ENCODE measurements at places on chromosomes 5 and 9.

- DNase-seq: no peak
Measured at GRCh38 chr9:104911032-104911607, 16.8 kb downstream of the ABCA1 start.

DNA sequence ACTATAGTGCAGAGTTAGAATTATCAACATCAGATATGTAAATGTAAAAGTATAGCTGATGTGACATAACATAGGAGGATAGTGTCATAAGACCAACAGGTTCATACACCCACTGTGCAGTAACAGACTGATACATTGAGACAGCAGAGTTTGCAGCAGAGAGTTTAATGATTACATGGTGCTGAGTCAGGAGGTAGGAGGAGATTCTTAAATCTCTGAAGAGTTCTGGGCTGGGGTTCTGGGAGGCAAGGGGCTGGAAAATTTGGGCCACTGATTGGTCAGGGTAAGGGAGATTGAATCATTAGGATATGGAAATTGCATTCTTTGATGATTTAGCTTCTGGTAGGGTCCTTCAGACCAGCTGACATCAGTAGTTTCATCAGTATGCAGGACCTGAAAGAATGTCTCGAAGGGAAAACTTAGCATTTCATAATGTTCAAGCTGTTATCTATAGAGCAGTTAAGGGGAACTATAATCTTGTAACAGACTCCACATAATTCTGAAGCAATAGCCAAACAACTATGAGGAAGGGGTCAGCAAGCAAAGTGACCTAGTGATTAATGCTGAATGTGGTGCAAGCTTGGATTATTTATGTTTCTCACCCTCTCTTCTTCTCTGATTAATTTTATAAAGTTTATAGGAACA is 35.6 kb downstream of the CCL28 start:
- DNase-seq: no peak

DNA sequence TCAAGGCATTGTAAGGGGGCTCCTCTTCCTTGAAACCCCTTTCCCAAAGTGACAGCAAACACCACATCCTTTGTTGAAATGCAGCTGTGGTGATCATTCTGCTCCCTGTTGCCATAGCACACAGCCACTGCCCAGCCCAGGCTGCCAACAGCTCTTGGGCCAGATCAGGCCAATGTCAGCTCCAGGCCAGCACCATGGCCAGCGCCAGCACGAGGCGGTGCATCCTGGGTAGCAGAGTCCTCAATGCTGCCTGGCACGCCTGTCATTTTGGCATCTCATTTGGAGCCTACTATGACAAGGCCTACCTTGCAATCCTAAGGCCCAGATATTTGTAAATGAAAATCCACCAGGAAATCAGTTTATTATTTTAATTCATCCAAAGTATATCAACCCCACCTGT is 390.6 kb downstream of the DNAH5 start:
- DNase-seq: no peak

- DNase-seq: no peak
Measured at GRCh38 chr9:84932915-84933527, 263.5 kb downstream of the NTRK2 start.

DNA sequence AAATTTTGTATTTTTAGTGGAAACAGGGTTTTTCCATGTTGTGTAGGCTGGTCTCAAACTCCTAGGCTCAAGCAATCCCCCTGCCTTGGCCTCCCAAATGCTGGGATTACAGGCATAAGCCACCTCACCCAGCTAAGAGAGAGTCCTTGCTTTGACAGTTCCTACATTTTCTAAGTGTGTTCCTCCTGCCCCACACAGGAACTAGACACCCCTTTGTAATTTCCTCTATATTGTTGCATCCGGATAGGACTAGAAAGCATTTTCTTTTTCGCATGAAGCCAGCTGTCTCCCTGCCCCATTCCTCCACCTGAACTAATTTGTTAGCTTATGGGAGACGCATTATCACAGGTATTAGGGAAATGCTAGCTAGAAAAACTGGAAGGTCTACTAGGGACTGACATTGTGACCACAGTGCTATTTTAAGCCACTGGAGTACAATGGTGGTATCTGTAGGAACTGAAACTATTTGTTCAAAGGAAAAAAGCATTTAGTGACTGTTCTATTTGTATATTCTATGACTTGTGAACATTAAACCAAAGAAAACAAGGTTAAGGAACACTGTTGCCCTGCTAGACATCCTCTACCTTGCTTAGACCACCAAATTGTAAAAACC is 214.1 kb downstream of the SMARCA2 start:
- no peak for DNase-seq

DNA sequence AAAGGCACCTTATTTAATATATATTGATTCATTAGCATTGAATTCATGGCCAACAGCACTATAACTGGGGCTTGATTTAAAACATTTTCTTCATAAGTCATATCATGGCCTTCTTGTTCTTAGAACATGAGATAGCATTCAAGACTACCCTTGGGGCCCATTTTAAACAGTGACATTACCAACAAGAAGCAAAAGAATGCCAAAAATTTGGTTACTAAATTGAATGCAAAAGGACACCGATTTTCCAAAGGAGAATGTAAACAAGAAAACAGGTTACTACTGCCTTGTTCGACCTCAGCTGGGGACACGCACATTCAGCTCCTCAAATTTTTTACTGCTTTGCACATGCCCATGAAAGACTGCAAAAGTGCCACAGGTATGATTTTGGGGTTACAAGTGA is 219.4 kb upstream of the TLE4 start:
- no peak for DNase-seq

DNA sequence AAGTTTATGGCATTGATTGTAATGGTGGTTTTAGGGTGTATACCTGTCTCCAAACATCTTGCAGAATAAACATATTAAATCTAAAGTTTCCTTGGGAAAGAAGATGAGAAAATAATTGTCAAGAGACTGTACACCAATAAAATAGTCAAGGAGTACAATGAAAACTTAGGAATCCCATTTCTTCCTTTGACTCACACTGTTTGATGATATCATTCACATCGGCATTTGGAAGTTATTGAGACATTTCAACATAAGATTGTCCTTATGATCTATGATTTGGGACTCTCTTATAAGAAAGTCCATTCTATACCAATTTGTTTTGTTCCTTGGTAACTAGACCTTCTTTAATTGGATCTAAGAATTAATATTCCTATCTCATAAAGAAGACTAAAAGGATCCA is 482.7 kb downstream of the RAB3C start:
- DNase-seq: no peak

DNA sequence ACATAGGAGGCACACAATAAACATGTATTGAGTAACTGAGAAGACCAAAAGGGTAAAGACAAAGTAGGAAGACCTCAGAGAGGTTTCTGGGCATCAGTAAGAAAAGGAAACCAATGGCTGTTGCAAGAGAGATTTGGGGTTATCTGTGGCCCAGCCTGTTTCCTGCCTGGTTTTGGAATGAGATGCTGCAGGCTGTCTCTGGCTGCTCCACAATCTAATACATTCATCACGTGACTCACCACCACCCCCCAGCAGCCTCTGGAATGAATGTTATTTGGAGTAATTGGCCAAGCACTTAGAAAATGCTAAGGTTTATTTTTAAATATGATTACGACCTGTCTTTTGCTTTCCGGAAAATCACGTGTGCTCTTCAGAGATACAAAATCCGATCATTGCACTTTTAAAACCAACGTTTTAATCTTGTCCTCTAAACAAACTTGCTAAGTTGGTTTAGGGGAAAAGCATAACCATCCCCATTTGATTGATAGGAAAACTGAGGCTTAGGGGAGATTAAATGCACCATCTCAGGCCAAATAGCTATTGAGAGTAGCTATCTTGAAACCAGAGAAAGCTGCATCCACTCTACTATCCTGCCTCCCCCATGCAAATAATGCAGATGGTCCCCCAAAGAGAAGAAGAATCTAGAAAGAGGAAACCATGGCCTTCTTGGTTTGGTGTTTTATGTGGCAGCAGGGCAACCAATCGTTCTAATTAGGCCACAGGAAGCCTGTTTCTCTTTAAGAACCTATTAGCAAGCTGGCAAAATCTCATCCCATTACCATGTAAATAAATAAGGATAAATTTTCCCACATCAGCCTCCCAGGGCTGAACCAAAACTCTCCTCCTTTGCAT is 151.8 kb upstream of the ADRA1B start:
- DNase-seq: no peak

DNA sequence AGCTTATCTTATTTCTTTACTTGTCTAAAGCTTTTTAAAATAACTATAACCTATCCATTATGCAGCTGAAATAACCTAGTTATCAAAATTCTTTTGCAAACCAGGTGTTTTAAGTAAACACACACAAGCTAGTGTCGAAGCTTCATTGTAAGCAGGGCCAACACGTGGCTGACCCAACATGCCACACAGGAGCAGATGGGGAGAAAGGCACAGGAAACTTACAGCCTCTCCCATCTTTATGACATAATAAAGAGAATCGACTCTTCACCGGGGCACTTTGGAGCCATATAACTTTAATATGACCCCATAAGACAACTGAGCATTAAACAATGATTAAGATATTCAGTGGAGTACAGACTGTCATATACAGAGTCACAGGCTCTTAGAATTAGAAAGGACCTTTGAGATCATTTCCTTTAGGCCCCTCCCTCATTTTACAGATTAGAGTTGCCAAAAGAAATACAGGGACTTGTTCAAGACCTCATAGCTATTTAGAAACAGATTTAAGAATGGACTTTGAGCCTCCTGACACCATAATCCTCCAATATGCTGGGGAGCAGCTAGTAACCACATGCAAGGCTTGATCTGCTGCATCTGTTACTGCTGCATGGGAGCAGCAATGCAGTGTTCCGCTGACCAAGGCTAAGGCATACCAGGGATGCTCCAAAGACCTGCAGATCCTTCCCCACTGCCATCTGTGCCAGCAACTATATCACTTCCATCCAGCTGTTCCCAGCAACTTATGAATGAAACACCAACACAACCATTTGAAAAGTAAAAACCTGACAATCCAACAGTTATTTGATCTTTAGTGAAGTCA is 75.4 kb downstream of the RASEF start:
- DNase-seq: no peak

DNA sequence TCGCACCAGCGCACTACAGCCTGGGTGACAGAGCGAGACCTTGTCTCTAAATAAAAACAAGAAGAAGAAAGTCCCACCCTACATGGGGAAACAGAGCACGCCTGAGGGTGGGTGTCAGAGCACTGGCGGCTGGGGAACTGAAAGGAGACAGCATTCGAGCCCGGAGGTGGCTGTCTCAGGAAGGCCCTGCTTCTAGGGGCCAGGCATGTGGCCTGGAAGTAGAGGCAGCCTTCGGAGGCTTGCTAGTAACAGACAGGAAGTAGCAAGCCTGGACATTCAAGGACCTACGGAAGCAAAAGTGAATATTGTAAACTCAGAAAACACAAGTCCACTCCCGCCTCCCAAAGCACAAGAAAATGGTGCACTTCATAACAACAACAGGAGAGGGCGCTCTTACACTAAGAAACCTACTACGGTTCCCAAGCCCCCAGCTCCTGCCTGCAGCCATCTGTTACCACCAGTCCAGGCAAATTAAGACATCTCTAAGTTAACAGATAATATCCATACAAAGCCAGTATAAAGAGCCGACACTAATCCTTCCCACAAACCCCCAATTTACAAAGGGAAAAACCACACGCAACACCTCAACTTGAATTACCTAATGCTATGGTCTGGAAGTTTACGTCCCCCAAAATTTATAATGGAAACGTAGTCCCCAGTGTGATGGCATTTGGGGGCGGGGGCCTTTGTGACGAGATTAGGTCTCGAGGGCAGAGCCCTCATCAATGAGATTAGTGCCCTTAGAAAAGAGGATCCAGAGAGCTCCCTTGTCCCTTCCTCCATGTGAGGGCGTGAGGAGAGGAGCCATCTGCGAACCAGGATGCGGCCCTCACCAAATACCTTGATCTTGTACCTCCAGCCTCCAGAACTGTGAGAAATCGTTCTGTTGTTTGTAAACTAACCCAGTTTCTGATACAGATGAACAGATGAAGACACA is 7.7 kb downstream of the RASGEF1C start:
- no peak for DNase-seq

- no peak for DNase-seq
Measured at GRCh38 chr5:149439899-149440542, 60.9 kb upstream of the IL17B start.

GRCh38 chr5:65663804-65664521 is 39.1 kb downstream of the SHLD3 start:
- no peak for DNase-seq

DNA sequence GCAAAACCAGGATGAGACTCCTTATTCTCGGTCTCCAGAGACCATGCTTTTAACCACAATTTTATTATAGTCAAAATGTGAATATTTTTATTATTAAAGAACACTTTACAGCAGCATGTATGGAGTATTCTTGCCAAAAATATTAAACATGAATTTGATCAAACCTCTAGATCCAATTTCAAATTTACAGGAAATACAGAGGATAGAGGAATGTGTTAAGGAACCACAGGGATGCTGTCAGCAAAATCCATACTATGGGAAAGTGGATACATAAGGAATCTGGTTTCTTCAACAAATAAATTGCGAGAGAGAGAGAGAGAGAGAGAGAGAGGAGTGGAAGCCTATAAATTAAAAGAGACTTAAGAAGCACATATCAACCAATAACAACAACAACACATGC is 348.2 kb upstream of the NUDT12 start:
- no peak for DNase-seq

DNA sequence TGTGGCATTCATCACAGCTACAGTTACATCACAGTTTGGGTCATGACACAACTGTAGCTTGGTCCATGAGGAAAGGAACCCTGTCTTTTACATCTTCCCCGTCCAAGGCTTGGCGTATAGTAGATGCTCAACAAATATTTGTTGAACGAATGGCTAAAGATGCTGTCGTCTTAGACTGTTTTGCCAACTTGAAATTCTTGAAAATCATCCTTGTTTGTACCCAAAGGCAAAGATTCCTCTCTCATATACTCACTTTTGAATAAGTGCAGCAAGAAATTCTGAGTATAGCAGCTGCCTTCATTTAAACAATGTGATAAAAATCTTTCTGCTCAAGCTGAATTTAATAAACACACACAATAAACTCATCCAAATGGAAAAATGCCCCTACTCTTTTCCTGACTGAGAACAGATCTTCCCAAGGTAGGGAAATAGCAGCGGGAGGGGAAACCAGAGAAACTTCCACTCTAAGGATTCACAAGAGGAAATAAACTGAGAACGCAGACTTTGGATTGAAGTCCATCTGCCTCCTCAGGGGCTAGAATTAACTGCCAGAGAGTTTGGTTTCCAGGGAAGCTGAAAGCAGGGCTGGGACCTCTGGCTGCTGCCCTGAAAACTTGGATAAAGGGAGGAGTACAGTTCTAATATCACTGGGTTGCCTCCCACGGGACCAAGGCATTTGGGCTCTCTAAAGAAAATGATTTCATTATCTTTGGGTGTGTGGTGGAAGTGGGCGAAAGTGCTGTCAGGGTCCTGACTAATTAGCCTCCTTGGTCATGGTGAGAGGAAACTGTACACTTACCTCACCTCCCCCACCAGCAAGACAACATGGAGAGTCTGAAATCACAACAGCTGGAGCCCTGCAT is 99.1 kb downstream of the DPYSL3 start:
- peak; percentile 85 for DNase-seq

Measured in posterior vena cava (tissue), 2 donors.